Colonic mucosa (tissue), 4 donors: ENCODE measurements at places on chromosomes 16 and 17.

- H3K4me3 ChIP-seq = no peak overlapping the region
- H3K27me3 ChIP-seq = no peaks in the 10 kb centered on the region
- no peaks in the 10 kb centered on the region for H3K36me3 ChIP-seq
- H3K27ac ChIP-seq = no peak overlapping the region
- no peaks in the 10 kb centered on the region for H3K4me1 ChIP-seq
Observed at GRCh38 chr17:43094129-43094835, 30.9 kb downstream of the BRCA1 start.

- H3K27me3 ChIP-seq = no peaks in the 10 kb centered on the region
- H3K27ac ChIP-seq = no peak overlapping the region
- H3K4me3 ChIP-seq = no peak overlapping the region
- peak; percentile 58 for DNase-seq
Observed at GRCh38 chr17:59311051-59311468, 20.4 kb upstream of the YPEL2 start.

GRCh38 chr16:63682844-63683243 lies 1439.0 kb downstream of the CDH11 start:
- no peaks in the 10 kb centered on the region for H3K27me3 ChIP-seq
- no peak overlapping the region for H3K4me3 ChIP-seq
- H3K36me3 ChIP-seq = no peaks in the 10 kb centered on the region
- no peaks in the 10 kb centered on the region for H3K4me1 ChIP-seq

GRCh38 chr17:2462481-2462880 lies 49.2 kb downstream of the METTL16 start:
- H3K4me1 ChIP-seq = no peaks in the 10 kb centered on the region
- H3K27ac ChIP-seq = no peak overlapping the region
- H3K4me3 ChIP-seq = no peak overlapping the region
- H3K36me3 ChIP-seq = peaks cover 4% of the 10 kb centered on the region
- DNase-seq = no peak
- no peaks in the 10 kb centered on the region for H3K27me3 ChIP-seq

GRCh38 chr17:3959295-3959899 lies 4.8 kb downstream of the ATP2A3 start:
- no peak overlapping the region for H3K4me3 ChIP-seq

GRCh38 chr16:68994324-68994723 lies 111.1 kb upstream of the HAS3 start:
- no peaks in the 10 kb centered on the region for H3K4me1 ChIP-seq
- no peaks in the 10 kb centered on the region for H3K36me3 ChIP-seq
- no peaks in the 10 kb centered on the region for H3K27me3 ChIP-seq
- peak overlapping the region; percentile 41 for H3K27ac ChIP-seq
- no peak for DNase-seq

- no peaks in the 10 kb centered on the region for H3K27me3 ChIP-seq
- H3K4me3 ChIP-seq = no peak overlapping the region
- H3K36me3 ChIP-seq = no peaks in the 10 kb centered on the region
- no peak for DNase-seq
- no peak overlapping the region for H3K27ac ChIP-seq
Observed at GRCh38 chr16:74046524-74046923, 250.1 kb upstream of the PSMD7 start.

DNA sequence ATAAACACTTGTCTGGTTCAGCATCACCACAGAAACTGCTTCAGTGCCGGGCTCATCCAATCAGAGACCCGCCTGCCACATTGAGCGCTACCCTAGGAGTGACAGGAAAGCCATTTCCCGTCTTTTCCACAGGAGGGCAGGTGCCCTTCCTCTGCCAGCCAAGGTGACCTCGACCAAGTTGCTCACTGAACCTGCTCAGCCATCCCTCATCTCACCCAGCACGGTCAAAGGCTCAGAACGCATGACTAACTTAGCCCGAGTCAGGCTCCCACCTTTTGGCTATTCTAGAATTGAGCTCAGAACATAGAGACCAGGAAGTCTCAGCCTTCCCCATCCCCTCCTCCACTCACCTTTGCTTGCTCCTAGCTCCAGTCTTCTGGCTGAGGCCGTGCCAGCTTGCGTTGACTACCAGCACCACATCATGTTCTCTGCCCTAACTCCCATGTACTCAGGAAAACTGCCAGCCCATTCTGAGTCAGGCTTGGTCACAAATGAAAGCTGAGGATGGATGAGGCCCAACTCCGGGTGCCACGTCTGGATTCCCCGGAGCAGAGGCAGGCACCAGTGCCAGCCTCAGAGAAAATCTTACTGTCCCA lies 15.6 kb downstream of the MRPS23 start:
- no peak for DNase-seq
- H3K36me3 ChIP-seq = no peaks in the 10 kb centered on the region
- H3K27ac ChIP-seq = no peak overlapping the region
- H3K27me3 ChIP-seq = no peaks in the 10 kb centered on the region
- H3K4me1 ChIP-seq = no peaks in the 10 kb centered on the region

DNA sequence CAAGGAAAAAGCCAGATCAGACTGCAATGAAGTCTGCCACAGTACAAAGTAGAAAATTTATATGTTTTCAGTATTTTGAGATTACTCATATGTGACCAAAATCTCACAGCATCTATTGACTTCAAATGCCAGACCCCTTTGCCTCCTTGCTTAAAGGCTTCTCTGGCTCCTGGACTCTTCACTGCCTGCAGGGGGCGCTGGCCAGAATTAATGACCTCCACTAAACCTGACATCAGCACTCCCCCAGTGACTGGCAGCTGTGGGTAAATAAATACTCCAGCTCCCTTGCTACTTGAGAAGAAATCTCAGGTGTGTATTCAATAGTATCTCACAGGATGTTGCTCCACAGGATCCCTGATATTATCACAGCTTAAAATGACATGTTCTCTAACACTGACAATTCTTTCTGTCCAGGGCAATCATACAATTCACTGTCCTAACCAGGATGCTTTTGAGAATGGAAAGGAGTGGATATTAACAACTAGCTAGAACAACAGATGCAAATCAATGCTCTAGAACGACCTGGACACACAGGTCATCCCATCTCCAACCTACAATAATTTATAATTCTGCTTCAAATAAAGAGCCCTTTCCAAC lies 4.0 kb downstream of the BECN1 start:
- no peaks in the 10 kb centered on the region for H3K27me3 ChIP-seq
- no peak overlapping the region for H3K27ac ChIP-seq
- peaks cover 11% of the 10 kb centered on the region for H3K4me1 ChIP-seq
- H3K4me3 ChIP-seq = no peak overlapping the region
- peaks cover 10% of the 10 kb centered on the region for H3K36me3 ChIP-seq

- H3K4me1 ChIP-seq = no peaks in the 10 kb centered on the region
- no peaks in the 10 kb centered on the region for H3K36me3 ChIP-seq
- no peak for DNase-seq
- no peak overlapping the region for H3K4me3 ChIP-seq
- H3K27me3 ChIP-seq = no peaks in the 10 kb centered on the region
Observed at GRCh38 chr17:56740481-56740880, 93.2 kb downstream of the C17orf67 start.

GRCh38 chr16:65895906-65896305 lies 470.6 kb upstream of the CDH5 start:
- no peak overlapping the region for H3K27ac ChIP-seq
- H3K4me3 ChIP-seq = no peak overlapping the region
- H3K36me3 ChIP-seq = no peaks in the 10 kb centered on the region
- no peaks in the 10 kb centered on the region for H3K4me1 ChIP-seq
- H3K27me3 ChIP-seq = no peaks in the 10 kb centered on the region
- no peak for DNase-seq

DNA sequence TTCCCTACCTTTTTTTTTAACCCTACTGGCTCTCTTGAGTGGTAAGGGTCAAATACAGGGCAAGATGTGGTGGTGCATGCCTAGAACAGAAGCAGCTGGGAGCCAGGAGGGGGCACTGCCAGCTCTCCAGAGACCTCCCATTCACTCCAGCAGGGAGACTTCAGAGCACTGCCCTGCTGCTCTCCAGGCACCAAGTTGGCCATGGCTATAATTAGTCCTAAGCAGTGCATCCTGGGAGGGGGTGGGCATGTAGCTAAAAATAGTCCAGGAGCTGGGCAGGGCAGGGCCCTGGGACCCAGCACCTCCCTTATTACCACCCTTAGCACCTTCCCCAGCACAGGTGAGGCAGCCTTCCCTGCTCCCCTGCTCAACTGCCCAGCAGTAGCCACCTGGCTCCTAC lies 3.5 kb downstream of the CORO6 start:
- H3K27me3 ChIP-seq = peaks cover 4% of the 10 kb centered on the region
- no peak overlapping the region for H3K4me3 ChIP-seq
- peaks cover 19% of the 10 kb centered on the region for H3K4me1 ChIP-seq
- no peak for DNase-seq
- H3K36me3 ChIP-seq = no peaks in the 10 kb centered on the region

DNA sequence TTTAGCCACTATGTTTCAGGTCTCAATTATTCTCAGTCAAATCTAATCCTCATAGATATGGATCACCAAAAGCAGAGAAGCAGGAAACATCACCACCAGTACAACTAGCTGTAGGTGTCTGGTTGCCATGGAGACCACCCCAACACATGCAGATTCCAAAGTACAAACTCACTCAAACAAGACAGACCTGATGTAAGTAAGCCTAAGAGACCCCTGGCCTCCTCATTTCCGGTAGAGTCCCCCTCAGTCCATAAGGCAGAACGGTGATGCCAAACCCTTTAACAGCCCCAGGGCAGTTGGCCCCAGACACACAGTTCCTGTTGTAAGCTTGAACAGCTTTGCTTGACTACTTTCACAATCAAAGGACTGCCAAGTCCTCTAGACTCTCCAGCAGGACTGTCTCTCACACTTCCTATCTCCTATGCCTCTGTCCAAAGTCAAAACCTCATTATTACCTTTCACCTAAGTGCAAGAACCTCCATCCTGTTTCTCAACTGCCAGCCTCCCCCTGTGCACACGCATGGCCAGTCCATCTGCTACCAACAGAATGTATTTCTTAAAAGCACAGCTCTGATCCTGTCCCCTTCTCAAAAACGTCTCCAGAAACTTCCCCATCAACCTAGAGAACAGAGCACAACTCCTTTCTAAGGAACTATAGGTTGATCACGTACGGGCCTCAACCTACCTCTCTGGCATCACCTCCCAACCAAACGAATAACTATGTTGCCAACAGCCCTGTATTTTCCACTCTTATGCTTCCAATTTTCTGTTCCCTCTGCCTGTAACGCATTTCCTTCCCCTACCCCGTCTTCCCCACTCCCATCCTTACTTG lies 23.9 kb downstream of the SLC39A11 start:
- no peaks in the 10 kb centered on the region for H3K36me3 ChIP-seq
- DNase-seq = no peak
- H3K4me1 ChIP-seq = no peaks in the 10 kb centered on the region
- no peak overlapping the region for H3K27ac ChIP-seq
- no peaks in the 10 kb centered on the region for H3K27me3 ChIP-seq

DNA sequence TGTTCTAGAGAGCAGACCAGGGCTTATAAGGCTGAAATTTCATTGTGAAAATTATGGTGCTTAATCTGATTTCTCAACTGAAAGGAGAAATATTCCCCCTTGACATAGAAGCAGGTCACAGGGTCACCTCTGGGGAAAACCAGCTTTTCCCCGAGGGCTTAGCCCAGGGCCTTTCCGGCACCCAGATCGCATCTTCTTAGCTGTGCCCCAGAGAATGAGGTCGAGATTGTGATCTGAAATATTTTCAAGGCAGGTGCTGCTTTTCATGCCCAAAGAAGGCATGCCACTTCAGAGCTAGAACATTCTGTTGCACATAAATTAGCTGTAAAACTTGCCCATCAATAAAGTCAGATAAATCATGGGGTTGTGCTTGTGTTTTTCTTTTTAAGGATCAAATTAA lies 25.4 kb upstream of the ARHGAP17 start:
- no peaks in the 10 kb centered on the region for H3K27me3 ChIP-seq
- no peaks in the 10 kb centered on the region for H3K36me3 ChIP-seq
- no peak overlapping the region for H3K4me3 ChIP-seq
- H3K27ac ChIP-seq = no peak overlapping the region
